Panc1 (cell line): ENCODE measurements at places on chromosomes 5 and 9. TPM values are rescaled to one million over a fixed set of nuclear protein-coding genes. Genes with fewer than 3 reads are reported as not detected.

PDE6A gene
- 0.33 TPM for total RNA-seq

DAB2 gene
- 1.7 TPM for total RNA-seq

PROP1 gene
- total RNA-seq = not detected

KCNV2 gene
- total RNA-seq = not detected
